ENCODE measurements at places on chromosomes 13 and 19.

- no peak for DNase-seq
Observed at GRCh38 chr13:48231933-48232332, 1.1 kb upstream of the ITM2B start.

GRCh38 chr13:114134111-114134943 is 1.9 kb upstream of the RASA3 start:
- DNase-seq: no peak

DNA sequence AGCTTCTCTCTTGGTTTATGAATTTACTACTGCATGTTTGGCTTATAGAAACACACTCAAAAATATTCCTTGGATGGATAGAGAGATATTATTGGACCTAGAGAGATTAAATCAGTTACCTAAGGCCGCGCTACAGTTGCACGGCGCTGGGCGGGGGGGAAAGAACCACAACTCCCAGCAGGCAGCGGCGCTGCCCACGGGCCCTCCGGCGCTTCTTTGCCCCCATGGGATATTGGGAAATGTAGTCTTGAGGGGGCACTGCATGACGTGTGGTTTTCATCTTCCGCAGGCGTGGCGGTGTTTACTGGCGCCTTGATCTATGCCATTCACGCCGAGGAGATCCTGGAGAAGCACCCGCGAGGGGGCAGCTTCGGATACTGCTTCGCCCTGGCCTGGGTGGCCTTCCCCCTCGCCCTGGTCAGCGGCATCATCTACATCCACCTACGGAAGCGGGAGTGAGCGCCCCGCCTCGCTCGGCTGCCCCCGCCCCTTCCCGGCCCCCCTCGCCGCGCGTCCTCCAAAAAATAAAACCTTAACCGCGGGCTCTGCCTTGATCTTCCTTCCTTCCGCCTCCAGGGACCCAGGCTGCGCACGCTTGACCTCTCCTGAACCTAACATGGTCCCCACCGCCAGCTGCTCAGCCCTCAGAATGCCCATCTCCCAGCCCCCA is 4.8 kb downstream of the EMP3 start:
- no peak for DNase-seq

GRCh38 chr13:51614350-51614786 is 30.1 kb downstream of the WDFY2 start:
- no peak for DNase-seq

DNA sequence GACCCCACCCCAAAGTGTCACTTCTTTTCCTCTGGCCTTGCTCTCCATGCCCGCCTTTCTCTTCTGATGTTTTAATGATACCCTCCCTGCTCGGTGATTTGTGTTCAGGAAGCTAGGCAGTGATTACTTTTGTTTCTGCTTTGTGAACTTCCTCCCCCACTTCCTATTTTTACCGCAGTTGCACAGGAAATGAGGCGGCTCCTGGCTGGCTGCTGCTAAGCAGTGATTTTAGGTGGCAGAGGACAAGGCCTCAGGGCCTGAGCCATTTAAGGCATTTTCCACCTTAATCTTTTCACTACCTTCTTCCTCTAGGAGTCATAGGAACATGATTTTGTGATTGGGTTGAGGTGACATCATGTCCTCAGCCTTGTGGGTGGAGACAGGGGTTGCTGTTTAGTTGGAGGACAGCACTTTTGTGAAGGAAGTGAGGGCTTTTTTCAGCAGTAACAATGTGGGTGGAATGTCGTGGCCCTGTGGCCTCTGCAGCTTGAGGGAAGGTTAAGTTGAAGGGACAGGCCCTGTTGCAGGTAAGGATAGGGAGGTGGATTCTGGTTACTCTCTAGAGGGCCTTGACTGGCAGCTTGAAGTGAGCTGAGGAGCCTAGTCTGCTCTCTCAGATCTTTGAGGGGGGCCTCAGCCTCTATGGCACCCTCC is 15.7 kb downstream of the GARRE1 start:
- no peak for DNase-seq

DNA sequence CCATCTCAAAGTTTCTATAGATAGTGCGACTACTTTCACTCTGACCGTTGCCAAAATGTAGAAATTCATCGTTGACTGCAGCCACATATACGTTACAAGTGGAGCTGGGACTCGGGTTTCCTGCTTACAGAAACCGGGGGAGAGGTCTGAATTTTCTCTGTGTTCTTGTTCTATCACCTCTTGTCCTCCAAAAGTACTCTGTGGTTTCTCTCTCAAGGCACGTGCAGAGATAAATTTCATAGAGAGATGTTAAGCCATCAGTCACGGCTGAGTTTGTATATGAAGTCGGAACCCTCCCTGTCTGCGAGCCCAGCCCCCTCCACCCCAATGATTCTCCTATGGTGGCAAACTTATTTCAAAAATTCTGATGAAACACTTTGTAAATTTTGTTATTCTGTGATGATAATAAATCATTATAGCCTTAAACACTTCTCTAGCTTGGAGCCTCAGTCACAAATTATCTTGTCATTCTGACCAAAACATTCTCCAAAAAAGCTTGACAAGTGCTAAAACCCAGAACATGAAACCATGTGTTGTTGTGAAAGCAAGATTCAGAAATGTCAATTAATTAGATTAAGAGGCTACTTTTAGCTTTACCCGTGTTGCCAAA is 87.5 kb downstream of the TSHZ3 start:
- DNase-seq: no peak

DNA sequence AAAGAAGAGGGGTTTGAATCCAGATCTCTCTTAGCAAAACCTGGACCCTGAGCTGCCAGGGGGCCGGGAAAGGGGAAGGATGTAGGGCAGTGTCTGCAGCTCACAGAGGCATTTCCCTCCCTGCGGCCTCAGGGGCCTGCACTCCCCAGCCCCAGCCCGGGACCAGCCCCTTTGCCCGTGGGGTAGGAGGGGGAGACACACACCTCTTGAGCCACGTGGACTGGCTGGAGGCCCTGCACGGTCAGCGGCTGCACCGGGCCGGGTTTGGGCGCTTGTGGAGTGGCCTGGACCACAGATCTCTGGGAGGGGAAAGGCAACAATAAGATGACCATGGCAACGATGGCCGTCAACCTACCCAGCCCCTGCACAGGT is 26.9 kb downstream of the RFX1 start:
- DNase-seq: no peak

GRCh38 chr13:109844396-109844795 is 58.0 kb upstream of the IRS2 start:
- no peak for DNase-seq

DNA sequence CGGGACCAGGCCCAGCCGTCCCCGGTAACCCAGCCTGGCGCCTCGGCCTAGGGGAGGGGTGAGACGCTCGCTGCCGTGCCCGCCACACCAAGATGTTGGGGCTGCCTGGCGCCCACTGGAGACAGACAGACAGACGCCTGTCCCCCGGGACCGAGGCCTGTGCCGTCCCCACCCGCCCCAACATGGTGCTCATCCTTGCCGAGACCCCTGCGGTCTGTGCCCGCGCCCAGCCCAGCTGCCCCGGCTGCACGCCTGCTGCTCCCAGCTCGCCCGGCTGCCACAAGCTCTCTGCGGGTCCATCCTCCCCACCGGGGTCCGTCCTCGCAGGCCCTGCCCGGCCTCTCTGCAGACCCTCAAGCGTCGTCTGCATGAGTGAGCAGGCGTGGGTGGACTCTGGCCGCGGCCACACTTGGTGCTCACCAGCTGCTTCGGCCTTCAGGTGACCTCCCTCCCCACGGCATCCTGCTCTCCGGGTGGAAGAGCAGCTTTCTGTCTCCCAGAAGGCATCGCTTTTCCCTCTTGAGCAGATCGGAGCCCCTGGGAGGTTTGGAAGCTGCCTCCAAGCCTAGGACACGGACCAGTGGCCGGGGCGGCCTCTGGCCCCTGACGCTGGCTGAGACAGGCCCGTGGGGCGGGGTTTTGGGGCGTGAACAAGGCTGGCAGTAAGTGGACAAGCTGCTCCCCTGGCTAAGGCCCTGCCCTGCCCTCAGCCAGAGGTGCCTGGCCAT is 6.7 kb upstream of the TMPRSS9 start:
- DNase-seq: no peak

- no peak for DNase-seq
Observed at GRCh38 chr13:20487927-20488326, 37.7 kb downstream of the CRYL1 start.

- DNase-seq: no peak
Observed at GRCh38 chr19:16328824-16329482, 4.3 kb downstream of the KLF2 start.

DNA sequence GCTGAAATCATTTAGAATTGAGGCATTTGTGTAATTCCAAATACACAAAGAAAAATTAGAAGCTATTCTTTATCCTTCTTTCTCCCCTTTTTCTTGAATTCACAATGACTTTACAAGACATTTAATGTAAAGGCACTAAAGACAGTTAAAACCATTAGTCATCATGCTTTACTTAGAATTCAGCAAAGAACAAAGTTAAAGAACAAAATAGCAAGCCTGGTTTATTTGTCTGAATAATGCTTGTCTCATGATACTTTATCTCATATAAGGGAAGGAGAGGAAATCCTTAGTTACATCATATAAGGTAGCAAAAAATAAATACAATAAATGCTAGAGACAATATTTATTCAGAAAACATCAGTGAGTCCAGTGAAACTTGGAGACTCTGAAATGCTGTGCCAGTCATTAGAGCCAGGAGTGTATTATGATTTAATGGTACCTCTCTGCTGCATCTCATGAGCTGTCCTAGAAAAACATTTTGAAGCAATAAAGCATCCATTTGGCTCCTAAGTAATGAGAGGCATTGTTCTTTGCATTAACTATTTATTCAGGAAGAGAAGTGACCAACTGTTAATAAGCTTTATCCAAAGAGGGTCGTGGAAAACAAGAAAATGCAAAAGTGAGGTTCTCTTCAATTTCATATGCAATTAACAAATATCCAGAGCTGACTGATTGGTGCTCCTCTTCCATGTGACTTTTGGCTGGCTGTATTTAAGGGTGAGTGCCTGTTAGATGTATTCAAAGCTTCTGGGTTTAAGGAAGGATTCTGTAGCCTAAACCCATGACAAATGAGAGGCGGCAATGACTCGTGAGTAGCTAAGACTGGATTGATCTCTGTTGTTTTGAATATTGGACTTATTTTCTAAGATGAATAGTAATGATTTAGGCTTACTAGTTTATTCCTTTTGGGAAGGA is 105.0 kb downstream of the DGKH start:
- DNase-seq: no peak

DNA sequence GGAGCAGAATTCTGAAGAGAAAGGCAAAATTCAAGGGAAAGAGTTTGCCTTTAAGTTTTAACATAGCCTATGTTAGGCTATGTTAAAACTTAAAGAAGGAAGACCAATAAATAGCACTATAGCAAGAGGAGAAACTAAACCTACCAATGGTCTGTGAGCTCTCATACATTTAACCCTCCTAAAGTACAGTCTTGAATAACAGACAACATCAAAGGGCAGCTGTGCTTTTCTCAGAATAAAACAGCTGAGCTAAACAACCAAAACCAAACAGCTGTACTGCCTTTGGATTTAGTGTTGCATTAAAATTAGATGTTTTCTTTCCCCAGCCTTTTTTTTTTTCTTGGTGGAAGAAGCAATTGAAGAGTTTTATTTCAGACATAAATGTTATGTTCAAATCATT is 34.0 kb downstream of the KLF5 start:
- no peak for DNase-seq

- DNase-seq: no peak
Observed at GRCh38 chr13:43150369-43151207, 127.2 kb downstream of the DNAJC15 start.

GRCh38 chr19:50490991-50491472 is 14.4 kb upstream of the GARIN5A start:
- DNase-seq: no peak

- no peak for DNase-seq
Observed at GRCh38 chr19:10206226-10206885, 11.6 kb upstream of the DNMT1 start.

GRCh38 chr19:10615429-10616023 is 9.8 kb upstream of the SLC44A2 start:
- DNase-seq: no peak

GRCh38 chr19:38656171-38656981 is 8.9 kb downstream of the ACTN4 start:
- DNase-seq: no peak
